CD4-positive, alpha-beta T cell treated with Interleukin-6 for 4 hours (primary cell): ENCODE measurements at places on chromosomes 13 and 19.

- no peak for DNase-seq
Measured at GRCh38 chr19:10078329-10078728, 7.8 kb upstream of the SHFL start.

DNA sequence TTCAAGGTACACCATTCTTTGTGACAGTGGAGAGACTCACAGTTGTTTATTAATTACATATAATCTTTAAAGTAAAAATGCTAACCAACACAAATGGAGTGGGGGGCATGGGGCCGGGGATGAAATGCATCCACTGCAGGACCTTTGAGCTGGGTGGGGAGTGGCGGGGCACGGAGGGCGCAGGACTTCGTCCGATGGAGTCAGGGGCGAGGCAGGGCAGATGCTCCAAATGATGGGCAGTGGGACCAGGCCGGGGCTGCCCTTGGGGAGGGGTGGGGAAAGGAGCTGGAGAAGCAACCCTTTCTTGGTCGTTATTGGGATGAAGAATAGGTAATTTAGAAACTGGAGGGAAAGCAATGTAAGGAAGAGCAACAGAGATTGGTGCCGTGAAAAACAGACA lies 220.0 kb downstream of the TEX29 start:
- DNase-seq, result no peak

DNA sequence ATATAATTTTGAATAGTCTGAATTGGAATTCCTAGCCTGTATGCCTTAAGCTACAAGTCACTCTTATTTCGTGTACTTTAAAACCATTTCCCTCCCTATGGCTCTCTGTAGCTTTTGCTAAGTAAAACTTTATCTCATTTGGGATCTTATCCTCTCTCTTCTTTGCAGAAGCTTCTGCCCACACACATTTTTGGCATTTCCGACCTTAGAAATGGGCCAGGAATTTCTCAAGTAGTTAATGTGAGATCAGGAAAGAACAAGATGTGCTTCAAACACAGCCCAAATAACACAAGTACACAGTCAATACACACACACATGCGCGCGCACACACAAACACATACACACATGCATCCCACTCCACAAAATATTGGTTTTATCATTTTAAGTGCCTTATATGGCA lies 931.0 kb upstream of the MIR17HG start:
- DNase-seq, result no peak

- DNase-seq, result no peak
Measured at GRCh38 chr19:46216612-46217011, 12.9 kb upstream of the IGFL1 start.

GRCh38 chr13:82693607-82694006 lies 1188.7 kb downstream of the SLITRK1 start:
- DNase-seq, result no peak

DNA sequence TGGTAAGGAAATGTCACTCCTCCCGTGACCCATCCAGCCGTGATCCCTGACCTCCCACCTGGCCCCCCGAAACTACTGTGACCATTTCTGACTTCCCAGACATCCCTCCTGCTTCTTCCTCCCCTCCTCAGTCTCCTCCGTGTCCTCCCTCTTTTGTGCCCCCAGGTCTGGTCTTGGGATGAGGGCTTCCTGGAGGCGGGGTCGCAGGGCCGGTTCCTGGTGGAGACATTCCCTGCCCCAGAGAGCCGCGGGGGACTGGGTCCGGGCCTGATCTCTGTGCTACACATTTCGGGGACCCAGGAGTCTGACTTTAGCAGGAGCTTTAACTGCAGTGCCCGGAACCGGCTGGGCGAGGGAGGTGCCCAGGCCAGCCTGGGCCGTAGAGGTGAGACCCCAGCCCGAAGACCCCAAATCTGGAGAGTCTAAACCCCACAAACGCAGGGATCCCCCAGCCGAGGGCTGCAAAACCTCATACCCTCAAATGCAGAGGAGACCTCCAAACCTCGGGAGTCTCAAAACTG lies 5.0 kb downstream of the KIRREL2 start:
- no peak for DNase-seq

DNA sequence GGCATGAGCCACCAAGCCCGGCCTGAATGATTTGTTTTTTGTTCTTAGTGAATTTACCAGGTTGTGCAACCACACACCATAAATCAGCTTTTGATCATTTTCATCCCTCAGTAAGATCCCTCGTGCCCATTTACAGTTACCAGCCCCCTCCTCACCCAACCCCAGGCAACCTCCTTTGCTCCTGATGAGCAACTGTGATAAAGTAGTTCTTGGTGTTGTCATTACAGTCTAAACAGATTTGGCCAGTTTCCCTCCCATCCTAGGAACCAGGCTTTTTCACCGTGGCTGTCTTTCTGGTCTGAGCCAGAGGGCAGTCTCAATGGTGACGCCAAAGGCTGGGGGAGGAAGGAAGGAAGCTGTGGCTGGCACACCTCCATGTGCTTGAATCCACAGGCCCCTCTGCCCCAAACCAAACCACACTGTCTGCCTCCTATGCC lies 61.2 kb upstream of the WDFY2 start:
- DNase-seq, result peak; percentile 32

- DNase-seq, result no peak
Measured at GRCh38 chr13:27853861-27854260, 61.6 kb downstream of the GSX1 start.

DNA sequence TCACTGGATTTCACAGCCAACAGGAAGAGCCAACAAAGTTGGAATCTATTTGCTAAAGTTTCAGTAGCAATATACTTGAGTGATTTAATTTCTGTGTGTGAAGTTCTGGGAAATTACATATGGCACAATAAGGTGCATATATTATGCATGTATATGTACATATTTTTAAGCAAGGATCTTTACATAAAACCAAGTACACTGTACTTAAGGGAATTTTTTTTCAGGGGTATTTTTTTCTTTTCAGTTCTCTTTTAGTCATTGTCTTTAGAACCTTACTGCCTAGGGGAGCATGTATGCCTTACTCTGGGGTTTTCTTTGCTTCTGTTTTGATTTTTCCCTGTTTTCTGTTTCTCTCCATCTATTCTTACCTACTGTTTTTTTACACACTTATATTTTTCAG lies 7.4 kb downstream of the RAP2A start:
- DNase-seq, result no peak

- DNase-seq, result no peak
Measured at GRCh38 chr13:76879883-76880270, 6.3 kb downstream of the KCTD12 start.

- no peak for DNase-seq
Measured at GRCh38 chr13:37918116-37918714, 48.6 kb upstream of the TRPC4 start.

DNA sequence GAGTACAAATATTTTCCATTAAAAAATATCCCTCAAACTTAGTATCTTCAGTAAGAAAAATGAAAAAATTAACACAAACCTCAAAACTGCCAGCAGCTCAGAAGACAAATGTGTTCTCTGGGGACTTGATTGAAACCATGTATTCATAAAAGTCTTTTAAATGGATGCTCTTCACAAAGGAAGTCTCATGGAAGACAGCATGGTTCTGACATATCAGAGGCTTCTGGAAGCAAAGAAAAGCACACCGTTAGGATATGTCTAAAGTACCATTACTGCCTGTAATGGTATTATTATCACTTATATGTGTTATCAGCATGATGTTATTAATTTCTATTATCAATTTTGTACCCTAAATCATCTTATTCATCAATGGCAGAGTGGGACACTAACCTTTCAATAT lies 302.8 kb downstream of the ENOX1 start:
- no peak for DNase-seq

GRCh38 chr19:2446381-2446780 lies 10.4 kb downstream of the LMNB2 start:
- peak; percentile 37 for DNase-seq

GRCh38 chr13:78309497-78310180 lies 293.7 kb downstream of the POU4F1 start:
- no peak for DNase-seq

DNA sequence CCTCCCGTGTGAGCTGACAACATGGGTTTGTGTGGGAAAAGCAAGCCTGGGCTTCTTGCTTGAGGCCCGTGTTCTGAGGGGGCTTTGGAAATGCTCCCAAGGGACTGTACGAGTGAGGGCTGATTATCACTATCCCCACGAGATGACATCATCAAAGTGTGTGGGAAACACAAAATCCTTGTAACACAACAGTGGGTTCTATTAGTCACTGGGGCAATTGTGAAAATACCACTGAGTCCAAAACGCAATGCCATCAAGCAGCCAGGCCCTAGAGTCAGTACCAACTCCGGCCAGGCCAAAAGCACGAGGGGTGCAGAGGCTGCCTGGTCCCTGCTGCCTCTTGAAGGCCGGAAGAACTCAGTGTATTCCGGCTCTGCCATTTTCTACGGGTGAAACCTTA lies 29.6 kb downstream of the CAPS start:
- DNase-seq, result no peak

DNA sequence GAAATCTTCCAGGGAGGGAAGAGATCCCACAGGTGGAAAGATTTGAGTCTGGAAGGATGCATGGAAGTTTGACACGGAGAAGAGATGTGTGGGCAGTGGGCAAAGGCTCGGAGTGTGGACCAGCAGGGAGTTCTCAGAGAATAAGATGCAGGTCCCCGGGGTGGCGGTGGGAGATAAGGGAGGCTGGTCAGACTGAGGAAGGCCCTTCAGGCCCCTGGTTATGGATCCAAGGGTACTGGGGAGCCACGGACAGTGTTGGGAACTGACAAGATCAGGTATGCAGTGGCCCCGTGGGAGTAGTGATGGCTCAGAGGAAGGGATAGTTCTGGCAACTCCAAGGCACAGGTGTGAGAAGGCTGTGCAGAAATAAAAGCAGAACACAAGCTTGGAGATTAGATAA lies 2.5 kb downstream of the CAMSAP3 start:
- DNase-seq, result no peak

GRCh38 chr19:51333836-51334460 lies 8.0 kb downstream of the VSIG10L start:
- DNase-seq, result no peak

GRCh38 chr13:93318534-93319254 lies 92.1 kb downstream of the GPC6 start:
- DNase-seq, result no peak

GRCh38 chr13:74687442-74688182 lies 553.4 kb upstream of the KLF12 start:
- no peak for DNase-seq

- DNase-seq, result no peak
Measured at GRCh38 chr19:14112809-14113385, 4.7 kb downstream of the PRKACA start.

- no peak for DNase-seq
Measured at GRCh38 chr13:64311112-64311511, 2895.5 kb upstream of the PCDH20 start.

DNA sequence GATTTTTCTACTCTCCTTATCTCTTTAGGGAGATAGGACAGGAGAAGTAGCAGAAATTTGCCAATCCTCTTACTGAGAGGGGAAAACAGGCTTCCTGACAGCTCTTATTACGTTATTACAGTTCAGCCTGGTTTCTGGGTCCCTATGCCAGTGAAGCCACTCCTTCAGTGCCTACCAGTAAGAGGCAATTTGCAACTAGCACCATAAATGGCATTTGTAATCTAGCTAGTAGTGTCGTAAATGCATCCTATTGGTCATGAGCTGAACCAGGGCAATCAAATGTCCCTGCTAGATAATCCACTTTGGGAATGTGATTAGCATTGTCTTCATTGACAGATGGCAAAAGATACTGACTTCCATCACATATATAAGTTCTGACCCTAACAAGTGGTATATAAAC lies 428.8 kb downstream of the DCT start:
- no peak for DNase-seq

GRCh38 chr19:55283548-55284377 lies at the start of gene BRSK1:
TSS of gene BRSK1 (plus strand) at chr19:55283997. CDS start at chr19:55284443, 446 bp downstream.
- DNase-seq, result peak; percentile 65

DNA sequence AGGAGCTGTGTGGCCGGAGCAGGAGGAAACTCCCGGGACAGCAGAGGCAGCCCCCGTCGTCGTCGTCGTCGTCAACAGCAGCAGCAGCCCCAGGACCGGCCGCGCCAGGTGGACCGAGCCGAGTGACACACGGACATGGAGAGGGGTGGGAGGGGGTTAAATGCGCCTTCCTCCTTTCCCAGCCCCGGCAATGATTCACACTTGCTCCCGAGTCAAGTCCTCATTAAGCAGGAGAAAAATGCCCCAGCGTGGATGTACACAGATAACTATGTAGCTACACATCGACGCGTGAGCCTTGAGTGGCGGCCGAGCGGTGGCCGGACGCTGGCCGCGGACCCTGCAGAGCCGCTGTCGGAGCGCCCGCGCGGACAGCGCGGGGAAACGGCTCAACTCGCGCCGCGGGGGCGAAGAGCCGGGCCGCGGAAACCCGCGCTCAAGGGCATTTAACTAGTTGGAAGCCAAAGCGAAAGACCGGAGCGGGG lies 645 bp downstream of the UBL3 start:
- peak; percentile 40 for DNase-seq

DNA sequence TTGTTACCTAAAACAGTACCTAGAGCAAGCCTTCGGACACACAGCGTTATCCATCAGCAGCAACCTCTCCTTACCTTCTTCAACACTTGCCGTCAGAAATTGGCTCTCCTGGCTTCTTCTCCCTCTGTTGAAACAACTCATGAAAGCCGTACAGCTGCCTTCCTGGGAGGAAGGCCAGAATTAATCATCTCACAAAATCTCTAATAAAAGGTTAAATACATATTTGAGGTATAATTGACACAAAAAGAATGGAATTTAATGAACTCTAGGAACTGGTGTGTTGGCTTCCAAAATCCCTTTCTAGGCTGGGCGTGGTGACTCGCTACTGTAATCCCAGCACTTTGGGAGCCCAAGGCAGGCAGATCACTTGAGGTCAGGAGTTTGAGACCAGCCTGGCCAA lies 37.3 kb upstream of the GTF2F2 start:
- DNase-seq, result no peak

DNA sequence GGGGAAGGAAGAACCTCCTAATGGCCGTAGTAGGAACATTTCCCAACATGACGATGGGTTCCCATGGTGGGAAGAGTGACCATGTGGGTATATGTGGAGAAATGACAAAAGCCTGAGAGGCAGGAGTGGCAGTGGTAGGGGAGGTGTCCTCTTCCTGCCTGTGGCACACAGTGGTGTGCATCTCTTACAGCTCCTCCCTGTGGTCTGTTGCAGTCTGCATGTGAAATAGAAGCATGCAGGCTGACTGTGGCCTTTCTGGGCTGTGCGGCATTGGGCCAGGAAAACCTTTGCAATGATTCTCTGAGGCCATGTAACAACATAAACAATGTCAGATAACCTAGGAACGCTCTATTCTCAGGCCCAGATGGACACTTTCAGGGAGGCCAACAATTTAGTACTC lies 84.0 kb downstream of the LACC1 start:
- no peak for DNase-seq

- no peak for DNase-seq
Measured at GRCh38 chr13:60335531-60335930, 61.5 kb upstream of the TDRD3 start.

GRCh38 chr19:38470788-38471480 lies 37.4 kb downstream of the RYR1 start:
- DNase-seq, result no peak

DNA sequence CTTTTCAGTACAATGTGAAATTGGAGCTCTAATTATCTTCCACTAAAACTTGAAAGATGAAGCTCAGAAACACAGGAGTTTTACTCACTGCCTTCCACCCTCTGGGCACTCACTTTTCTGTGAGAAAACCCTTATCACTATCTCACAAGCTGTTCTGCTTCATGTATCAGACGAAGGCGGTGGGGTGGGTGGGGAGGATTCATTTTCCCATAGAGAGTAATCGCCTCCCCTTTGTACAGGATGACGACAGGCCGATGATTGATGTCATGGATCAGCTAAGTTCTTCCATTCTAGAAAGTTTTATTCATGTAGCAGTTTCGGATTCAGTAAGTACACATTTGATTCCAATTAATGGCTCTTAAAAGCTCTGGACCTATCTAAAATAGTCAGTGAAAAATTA lies 139.9 kb downstream of the ZAR1L start:
- no peak for DNase-seq

GRCh38 chr13:75870397-75870903 lies 234.3 kb downstream of the LMO7 start:
- peak; percentile 5 for DNase-seq
